NCI-H1694 (cell line): ENCODE measurements at places on chromosomes 2 and 18.

DNA sequence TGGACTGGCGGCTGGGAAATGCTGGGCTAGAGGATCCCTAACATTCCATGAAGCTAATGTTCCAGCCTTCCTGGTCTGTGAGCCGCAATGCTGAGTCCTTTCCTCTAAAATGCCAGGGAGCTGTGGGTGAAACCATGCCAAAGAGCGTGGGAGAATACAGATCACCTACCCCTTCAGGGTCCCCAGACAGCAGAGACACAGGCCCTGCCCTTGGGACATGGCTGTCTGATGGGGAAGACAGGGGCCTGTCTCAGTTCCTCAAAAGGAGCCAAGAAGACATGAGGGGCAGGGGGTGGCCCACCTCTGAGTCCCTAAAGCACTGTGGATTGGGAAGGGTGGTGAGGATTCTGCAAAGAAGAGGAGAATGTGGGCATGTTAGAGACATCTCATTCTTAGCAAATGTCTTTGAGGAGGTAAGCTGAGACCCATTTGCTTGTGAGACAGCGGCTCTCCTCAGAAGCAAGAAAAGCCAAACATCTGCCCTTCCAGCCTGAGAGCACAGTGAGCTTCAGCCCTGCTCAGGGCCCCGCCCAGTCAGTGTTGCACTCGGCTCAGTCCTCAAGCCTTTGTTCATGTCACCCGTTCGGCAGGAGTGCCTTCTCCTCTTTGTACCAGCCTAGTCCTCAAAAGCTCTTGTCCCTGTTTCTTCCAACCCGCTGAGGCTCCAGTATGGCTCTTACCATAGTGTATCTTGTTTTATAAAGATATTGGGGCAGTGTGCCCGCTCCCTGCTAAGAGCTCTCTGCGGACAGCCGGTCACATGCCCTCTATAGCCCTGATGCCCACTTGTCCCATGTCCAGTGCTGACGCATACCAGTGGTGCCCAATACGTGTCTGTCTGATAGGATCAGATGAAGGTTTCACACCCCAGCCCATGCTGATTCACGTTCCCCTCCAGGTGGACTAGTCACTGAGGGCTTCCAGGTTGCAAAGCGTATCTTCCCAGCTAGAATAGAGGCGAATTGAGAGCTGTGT lies 286.2 kb downstream of the CYP26B1 start:
- DNase-seq: no peak

DNA sequence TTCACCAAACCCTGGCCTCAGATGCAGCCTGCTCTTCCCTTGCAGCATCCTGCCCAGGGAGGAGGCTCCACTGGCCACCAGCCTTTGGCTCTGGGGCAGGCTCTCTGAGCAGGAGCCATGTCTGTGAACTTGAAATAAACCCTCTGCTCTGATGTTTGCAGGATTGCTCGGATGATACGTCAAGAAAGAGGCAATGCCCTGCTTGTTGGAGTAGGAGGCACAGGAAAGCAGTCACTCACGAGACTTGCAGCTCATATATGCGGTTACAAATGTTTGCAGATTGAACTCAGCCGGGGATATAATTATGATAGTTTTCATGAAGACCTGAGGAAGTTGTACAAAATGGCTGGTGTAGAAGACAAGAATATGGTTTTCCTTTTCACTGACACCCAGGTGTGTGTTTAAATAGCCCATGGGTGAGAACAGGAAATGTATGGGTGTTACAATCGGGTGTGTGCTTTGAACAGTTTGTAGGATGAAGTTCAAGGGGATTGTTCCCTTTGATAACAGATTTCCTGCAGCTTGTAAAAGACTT lies 177.9 kb downstream of the DNAH6 start:
- DNase-seq: no peak

GRCh38 chr2:135944625-135945024 lies 40.8 kb downstream of the DARS1 start:
- no peak for DNase-seq

GRCh38 chr18:6741232-6741663 lies 11.7 kb downstream of the ARHGAP28 start:
- no peak for DNase-seq

- DNase-seq: no peak
Measured at GRCh38 chr2:143706354-143706753, 577.1 kb downstream of the ARHGAP15 start.

GRCh38 chr2:69097891-69098655 lies 85.1 kb downstream of the ANTXR1 start:
- DNase-seq: no peak
